ENCODE measurements at places on chromosomes 16 and 17. TPM values are rescaled to one million over a fixed set of nuclear protein-coding genes. Genes with fewer than 3 reads are reported as not detected.

GRCh38 chr16:11717811-11718210, 24.8 kb downstream of the TXNDC11 start:
- no peak for DNase-seq

- DNase-seq: no peak
These were observed 3.4 kb downstream of the SLC25A11 start for GRCh38 chr17:4936436-4936835.

Gene RDM1
- 0.79 TPM for total RNA-seq

Gene KRTAP4-6
- 4.0 TPM for total RNA-seq

DNA sequence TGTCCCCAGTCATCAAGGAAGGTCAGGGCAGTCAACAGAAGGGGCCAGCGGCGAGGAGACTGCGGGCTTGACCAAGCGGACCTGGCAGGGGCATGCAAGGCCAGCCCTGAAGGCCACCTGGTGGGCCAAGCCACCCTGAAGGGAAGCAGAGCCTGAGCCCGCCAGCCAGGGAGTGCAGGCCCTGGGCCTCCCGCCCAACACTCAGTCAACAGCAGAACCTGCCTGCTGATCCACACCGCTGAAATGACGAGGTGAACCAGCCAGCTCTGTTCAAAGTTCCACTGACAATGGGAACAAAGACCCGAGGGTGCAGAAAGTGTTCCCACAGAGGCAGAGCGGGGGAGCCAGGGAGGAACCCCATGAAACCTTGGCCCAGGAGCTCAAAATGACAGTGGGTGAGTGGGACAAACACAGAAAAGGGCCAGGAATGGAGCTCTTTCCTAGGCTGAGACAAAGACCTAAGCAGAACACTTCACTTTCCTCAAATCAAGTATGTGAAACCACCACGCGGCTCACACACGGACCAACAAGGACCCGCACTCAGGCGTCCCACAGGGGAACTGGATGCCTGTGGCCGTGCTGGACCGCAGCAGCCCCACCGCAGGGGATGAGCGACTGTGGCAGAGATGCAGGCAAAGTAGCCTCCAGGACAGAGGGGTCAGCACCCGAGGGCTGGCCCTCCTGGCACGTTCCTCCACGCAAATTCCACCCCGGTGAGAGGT, 12.0 kb downstream of the AXIN1 start:
- DNase-seq: no peak

DNA sequence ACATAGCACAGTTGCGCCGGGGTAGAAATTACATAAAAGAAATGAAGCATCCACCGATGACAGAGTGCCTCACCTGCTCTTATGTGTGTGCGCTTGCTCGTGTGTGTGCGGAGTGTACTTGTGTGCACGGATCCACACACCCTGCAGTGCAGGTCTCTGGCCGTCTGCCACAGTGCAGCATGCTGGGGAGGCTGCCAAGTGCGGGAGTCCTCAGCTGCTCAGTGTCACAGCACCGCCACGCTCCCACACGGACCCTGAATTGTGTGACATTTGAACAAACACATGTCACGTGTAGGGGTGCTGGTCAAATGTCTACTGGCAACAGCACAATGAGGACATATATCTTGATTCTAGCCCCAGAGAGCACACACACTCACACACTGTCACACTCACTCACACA, 243.0 kb upstream of the MYOCD start:
- no peak for DNase-seq

DNA sequence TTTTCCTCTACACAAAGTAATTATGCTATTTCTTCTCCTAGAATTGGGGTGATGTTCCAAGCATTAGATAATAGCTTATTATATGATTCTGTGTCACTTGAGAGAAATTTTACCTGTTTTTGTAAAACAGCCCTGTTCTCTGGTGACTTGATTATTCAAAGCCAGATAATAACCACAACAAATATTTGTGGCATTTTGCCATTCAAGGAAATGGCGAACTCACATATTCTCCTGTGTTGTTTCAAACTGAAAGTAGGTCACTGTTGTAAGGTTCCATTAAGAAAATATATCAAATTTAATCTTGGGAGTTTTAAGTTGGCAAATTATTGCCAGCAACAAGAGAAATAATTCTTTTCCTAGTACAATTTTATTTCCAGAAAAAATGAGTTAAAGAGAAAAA, 124.8 kb downstream of the STXBP4 start:
- DNase-seq: no peak

DNA sequence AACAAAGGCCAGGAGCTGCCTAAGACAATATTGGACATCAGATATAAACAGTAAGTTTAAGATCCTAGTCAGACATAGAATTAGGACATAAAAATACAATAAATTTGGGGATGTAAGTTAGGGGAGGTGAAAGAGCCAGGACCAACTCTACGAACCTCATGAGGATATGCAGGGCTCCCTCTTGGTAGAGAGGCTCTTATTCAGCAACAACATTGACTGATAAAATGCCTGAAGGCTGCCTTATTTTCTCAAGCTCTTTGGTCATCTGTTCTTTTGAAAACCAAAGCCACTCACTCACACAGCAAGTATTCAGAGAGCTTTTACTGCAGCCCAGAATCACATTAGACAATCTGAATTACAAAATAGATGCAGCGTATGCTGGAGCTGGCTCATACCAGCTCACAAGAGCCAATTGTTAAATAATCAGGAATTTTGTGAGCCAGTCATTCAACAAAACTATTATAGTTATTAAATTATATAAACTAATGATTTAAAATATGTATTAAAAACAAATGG, 108.6 kb upstream of the CLEC3A start:
- DNase-seq: no peak

Gene C17orf78
- total RNA-seq: not detected

DNA sequence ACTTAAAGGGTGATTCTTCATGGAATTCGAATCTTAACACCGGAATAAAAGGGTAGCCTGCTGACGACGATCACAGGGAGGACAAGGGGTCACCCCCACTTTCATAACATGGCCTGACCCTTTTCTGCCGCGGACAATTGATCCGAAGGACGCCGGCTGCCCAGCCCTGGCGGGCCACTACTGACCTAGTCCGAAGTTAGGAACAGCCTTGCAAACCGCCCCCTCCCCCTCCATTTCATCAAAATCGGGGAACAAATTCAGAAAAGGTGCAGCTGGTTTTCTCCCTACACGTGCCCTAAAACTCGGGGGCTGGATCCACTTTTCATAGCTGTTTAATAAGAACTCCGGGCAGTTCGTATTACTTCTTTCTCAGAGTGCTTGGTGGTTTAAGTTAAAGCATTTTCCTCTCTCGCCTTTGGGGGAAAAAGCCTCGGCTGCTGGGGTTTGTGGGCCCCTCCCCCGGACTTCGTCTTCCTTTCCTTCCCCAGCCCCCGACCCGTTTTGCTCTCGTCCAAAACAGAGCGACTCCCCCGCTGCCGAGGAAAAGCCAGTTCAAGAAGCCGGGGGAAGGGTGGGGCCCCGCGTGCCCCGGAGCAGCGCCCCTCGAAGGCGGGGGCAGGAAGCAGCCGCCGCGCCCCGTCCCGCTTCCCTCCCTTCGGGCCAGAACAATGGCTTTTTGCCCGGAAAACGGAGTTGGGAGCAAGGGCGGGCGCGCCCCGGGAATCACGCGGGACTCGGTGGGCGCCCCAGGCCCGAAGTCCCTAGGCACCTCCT, 641 bp upstream of the CBX2 start:
- peak; percentile 68 for DNase-seq

Gene NUBP1
- total RNA-seq: 14.8 TPM

DNA sequence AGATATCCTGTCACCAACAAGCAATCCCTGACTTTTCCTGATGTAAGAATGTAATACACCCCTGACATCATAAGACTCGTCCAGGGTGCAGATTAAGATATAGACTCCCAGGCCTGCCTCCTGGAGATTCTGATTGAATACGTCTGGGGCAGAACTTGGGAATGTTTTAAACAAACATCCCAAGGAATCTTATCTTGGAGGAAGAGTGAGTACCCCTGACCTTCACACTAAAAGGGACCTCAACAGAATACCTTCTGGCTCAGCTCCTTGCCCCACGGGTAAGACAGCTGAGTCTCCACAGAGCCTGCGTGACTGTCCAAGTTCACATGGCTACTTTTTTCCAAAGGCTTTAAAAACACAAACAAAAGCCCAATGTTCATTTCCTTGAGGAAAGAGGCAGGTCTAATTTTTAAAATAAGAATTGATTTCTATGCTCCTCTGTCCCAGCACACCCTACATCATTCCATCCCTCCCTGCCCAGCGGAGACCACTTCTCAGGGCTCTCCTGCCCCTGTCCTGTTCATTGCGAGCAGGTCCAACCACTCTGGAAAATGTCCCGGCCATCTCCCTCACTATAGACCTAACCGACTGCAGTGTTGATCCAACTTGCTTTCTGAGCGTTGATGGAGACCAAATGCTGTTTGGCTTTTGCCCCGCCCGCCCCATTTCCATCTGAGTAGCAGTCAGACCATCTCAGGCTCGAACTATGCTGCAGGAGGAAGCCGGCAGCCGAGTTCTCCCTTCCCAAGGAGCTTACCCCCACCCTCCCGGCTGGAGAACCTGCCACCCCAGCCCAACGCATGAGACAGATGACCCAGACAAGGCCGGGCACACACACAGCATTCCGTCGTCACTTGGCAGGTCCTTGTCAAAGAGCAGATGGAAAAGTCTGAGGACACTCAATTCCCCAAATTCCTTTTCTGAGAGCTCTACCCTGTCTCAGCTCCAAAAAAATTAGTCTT, 44.1 kb upstream of the MYH10 start:
- peak; percentile 73 for DNase-seq

GRCh38 chr17:33164169-33164881, 128.8 kb downstream of the ASIC2 start:
- peak; percentile 17 for DNase-seq

DNA sequence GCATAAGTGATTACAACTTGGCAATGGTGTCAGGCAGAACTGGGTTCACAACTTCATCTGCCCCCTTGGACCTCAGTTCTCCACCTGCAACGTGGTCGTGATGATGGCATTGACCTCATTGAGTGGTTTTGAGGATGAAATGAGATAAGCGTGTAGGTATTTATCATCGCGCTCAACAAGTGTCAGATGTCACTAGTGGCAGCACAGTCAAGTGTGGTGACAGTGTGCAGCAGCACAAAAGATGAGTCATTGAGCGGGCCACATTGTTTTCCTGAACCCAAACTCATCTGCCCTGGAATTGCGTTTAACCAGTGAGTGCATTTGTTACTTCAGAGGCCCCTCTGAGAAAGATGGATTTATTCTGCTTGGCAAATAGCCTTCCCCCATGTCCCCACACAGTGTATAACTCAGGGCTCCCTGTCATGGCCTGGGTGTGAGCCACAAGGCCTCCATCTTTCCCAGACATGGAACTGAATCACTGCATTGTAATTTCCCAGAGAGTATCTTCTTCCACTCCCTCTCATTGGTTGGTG, 20.9 kb downstream of the IRX3 start:
- no peak for DNase-seq

- DNase-seq: no peak
These were observed 31.0 kb downstream of the CFDP1 start for GRCh38 chr16:75402159-75402820.

- no peak for DNase-seq
These were observed 75.1 kb downstream of the GRIN2A start for GRCh38 chr16:10107081-10107480.

GRCh38 chr16:48383877-48384519, 1.2 kb downstream of the SIAH1 start:
- peak; percentile 34 for DNase-seq

DNA sequence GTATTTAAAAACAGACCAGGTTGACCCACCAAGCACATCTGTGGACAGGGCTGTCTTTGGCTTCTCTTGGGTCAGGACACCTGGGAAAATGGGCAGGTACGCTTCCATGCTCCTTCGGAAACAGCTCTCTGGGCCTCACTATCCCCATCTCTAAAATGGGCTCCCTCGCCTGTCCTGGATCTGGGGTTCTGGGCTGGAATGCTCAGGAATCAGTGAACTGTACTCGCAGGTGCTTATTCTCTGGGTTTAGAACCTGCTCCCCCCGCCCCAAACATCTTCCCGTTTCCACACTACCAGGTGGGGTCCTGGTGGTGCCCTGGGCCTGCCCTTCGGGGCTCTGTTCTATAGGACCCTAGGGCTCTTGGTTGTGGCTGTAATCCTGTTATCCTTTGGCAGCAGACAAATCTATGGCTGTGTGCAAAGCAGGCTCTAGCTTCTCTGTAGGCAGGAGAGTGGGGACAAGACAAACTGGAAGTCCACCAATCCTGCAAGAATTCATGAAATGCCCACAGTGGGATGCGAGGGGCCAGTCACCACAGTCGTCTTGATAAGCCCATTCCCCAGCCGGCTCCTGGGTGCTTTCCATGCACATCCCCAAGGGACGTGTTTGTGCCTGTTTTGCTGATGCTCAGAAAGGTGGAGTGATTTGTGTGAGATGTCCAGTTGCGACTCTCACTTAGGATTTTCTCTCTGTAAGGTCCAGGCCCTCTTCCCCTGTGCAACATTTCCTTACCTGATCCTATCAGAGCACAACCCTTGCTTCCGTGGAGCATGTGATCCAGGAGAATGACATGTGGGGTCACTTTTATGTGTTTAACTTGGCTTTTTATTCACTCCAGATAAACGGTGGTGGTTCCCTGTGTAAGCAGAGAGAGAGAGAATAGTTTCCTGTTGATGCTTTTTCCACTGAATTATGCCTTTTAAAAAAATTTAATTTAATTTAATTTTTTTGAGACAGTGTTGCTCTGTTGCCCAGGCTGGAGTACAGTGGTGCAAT, 37.2 kb downstream of the HAPSTR1 start:
- no peak for DNase-seq

DNA sequence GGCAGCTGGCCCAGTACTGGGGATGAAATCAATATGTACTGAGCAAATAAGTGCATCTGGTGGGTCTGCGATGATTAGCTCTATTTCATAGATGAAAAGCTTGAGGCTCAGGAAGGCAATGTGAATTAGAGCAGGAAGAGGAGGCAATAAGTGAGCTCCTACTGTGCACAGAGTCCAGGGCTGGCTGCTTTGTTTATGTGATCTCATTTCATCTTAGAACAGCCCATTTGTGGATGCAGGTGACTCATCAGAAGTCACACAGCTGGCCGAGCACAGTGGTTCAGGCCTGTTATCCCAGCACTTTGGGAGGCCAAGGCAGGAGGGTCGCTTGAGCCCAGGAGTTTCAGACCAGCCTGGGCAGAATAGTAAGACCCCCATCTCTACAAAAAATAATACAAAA, 7.1 kb downstream of the TMEM114 start:
- no peak for DNase-seq

- DNase-seq: no peak
These were observed 3.4 kb downstream of the ZNF688 start for GRCh38 chr16:30567991-30568638.

DNA sequence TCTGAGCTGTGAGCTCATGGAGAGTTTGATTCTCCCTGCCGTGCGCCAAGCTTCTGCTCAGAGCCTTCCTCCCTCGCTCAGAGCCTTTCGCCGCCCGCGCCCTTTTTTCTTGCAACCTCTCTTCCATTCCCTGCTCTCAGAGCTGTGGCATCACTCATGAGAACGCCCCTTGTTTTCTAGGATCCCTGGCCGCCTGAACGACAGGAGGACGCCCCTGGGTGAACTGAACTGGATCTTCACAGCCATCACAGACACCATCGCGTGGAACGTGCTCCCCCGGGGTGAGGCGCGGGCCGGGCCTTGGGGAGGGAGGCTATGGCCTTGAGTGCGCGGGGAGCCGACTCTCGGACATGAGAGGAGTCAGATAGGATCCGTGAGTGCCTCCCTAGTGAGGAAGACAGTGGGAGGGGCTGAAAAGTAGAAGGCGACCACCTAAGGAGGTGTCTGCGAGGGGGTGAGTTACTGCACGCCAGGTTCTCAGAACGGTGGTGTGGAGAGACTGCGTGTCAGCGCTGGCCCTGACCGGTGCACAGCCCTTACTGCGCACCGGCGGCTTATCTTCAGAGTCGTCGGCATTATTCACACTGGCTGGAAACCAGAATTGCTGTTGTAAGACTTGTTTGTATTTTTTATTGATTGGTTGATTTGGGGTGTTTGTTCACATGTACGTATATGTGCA, 169.5 kb upstream of the CHMP6 start:
- no peak for DNase-seq

Measured in skin of body (tissue), 3 donors.